WERI-Rb-1 (cell line): ENCODE measurements at places on chromosomes 7 and 10.

- no peak for DNase-seq
Observed at GRCh38 chr7:158264881-158265742, 322.5 kb downstream of the PTPRN2 start.

GRCh38 chr7:111424768-111425167, 137.5 kb downstream of the IMMP2L start:
- no peak for DNase-seq

- DNase-seq: no peak
Observed at GRCh38 chr7:32890010-32890792, 1.4 kb downstream of the KBTBD2 start.

- DNase-seq: no peak
Observed at GRCh38 chr7:144001543-144001942, 1.4 kb downstream of the OR6B1 start.

GRCh38 chr7:111560773-111561653, 1.3 kb downstream of the IMMP2L start:
- no peak for DNase-seq

DNA sequence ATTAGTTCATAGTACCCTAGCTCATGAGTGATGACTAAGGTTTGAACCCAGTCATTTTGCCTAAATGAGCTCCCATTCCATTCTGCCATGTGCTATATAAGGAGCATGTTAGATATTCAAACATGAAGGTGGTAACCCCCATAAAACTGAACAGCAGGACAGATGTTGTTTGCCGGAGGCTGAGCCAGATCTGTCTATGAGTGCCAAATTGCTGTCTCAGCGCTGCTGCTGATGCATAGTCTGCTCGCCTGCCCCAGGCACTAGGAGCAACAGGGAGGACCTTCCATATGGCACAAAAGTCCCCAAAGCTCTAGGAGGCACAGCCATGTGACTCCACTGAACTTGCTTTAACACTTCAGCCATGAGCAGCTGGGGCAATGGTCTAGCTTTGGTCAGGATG, 466.0 kb upstream of the GHITM start:
- no peak for DNase-seq

DNA sequence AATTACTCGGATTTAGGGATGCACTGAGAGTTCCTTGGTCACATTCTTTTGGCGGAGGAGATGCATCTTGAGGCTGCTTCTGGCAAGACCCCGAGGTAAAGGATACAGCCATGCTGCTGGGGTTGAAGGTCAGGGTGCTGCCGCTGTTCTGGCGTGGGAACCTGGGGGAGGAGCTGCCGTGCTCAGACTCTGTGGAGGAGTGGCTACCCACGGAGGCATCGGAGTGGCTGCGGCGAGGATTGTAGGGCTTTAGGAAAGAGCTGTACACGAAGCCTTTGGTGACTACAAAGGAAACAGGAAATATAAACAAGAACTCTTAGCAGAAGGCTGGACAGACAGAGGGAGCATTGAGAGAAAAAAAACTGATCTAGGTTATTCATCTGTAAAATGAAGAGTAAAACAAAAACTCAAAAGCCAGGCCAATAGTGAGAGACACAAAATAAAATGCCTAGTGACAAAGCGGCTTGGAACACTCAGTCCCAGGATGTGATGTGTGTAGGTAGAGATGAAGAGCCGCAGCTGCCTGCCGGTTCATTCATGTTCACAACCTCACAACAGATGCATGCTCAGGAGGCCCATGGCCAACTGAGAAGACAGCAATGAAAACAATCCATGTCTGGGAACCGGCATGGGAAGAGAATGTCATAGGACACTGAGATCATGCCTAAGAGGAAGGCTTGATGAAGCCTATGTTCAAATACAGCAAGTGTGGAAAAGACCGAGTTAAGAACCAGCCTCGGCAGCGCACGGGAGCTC, 97.8 kb downstream of the ABCC2 start:
- peak; percentile 35 for DNase-seq
